NCI-H1105 (cell line): ENCODE measurements at places on chromosomes 1 and 21.

GRCh38 chr1:93331412-93331811 lies 14.3 kb upstream of the DR1 start:
- no peak for DNase-seq

DNA sequence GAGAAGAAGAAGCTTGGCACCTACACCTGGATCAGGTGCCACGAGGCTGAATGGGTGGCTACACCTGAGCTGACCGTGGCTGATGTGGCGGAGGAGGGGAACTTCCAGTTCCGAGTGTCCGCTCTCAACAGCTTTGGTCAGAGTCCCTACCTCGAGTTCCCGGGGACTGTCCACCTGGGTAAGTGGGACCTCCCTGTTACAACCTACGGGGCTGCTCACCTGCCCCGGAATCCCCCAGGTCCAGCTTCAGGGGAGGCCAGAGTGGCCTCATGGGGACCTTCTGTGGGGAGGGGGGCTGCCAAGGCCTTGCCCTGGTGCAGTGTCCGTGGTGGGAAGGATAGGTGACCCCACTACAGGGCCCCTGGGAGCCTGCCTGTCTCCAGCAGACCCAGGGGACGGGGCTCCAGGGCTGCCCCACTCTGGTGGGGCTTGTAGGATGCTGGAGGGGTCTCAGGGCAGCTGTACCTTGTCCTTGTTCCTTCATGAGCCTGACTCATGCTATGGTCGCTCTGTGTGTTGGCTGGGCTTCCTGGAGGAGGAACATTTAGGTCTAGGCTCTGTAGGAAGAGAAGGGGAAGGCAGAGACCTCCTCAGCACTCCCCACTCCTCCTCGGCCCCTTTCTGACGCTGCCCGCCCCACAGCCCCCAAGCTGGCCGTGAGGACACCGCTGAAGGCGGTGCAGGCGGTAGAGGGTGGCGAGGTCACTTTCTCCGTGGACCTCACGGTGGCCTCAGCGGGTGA lies 7.2 kb downstream of the OBSCN start:
- DNase-seq: no peak

DNA sequence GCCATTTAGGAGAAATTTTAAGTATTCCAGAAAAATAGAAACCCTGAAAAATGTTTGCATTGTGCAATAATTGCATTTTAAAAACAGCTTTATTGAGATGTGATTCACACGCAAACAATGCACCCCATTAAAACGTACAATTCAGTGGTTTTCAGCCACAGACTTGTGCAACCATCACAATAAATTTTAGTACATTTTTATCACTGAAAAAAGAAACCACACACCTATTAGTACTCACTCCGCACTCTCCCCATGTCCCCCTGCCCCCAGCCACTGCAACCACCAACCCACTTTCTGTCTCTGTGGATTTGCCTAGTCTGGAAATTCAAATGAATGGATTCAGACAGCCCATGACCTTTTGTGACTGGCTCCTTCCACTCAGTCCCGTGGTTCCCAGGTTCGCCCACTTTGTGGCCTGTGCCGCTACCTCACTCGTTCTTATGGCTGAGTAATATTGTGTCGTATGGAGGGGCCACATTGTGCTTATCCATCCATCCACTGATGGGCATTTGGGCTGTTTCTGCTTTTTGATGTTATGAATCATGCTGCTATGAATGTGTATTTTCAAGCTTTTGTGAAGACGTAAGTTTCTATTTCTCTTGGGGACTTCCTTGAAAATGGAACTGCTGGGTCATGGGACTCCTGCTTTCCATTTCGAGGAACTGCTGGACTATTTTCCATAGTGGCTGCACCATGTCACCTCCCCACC lies 147.7 kb upstream of the ARHGEF16 start:
- DNase-seq: no peak

- DNase-seq: no peak
Observed at GRCh38 chr1:84078842-84079202, 65.2 kb upstream of the PRKACB start.
